IMR-90 (cell line): ENCODE measurements at places on chromosomes 7 and 10.

- no peak for DNase-seq
Observed at GRCh38 chr7:152000191-152000590, 25.3 kb upstream of the GALNT11 start.

GRCh38 chr10:25952857-25953256 lies 18.8 kb downstream of the MYO3A start:
- DNase-seq: no peak

DNA sequence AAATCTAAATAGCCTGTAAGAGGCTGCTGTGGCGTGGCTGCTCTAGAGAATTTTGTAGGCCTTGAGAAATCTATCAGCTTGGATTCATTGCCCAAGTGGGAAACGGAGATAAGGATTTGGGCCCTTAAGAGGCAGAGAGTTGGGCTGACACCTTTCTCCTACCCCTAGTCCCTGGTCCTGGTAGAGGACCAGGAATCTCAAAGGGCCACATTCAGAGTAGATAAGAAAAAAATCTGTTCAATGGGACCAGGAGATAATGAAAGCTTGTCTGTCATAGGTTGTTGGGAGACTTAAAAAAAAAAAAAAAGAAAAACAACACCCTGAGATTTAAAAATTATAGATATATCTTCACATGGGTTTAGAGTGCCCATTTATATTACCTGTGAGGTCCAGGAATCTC lies 17.8 kb downstream of the TMEM209 start:
- no peak for DNase-seq

- DNase-seq: no peak
Observed at GRCh38 chr10:49357910-49358309, 38.0 kb downstream of the DRGX start.

DNA sequence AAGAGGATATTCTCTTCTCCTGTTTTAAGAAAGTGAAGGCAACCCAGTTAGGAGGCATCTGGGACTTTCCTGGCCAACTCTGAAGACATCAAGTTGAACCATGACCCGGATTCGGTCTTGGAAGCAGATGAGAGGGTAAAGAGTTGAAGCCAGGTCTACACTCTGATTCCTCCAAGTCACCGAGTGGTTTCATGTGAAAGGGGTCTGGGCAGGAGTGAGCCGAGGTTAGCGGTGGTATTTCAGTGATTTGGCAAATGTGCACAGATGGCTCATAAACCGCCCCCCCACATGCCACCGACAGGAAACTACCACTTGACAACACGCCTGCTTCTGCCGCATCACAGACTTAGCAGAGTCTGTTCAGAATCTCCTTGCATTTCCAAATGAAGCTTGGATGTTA lies 11.4 kb upstream of the REPIN1 start:
- DNase-seq: no peak
